ENCODE measurements at places on chromosomes 16 and 17.
A peak's percentile ranks its signal among the peaks of the same experiment; 100 is the strongest.

GRCh38 chr16:27234171-27234570, 30.8 kb downstream of the KDM8 start:
- DNase-seq = no peak

DNA sequence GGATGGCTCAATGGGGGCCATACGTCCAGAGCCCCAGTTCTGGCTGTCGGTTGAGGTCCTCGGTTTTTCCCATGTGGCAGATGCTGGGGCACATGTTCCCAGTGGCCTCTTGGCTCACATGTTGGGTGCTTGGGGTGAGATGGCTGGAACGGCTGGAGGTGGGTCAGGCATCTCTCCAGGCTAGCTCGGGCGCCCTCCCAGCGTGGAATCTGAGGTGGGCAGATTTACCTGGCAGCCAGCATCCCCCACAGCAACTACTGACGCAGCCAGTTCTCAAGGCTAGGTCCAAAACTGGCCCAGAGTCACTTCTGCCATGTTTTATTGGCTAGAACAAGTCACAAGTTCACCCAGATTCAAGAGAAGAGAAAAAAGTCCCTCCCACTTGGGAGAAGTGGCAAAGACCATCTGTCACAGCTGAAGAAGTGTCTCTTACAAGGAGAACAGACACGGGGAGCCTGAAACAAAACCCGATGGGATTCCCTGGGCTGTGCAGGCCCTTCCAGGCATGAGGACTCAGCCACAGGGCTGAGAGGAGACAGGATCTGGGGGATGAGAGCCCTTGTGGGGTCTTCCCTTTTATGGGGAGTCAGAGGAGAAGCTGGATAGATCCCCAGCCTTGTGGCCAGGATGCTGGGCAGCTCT, 15.2 kb downstream of the ACE start:
- no peak for DNase-seq

DNA sequence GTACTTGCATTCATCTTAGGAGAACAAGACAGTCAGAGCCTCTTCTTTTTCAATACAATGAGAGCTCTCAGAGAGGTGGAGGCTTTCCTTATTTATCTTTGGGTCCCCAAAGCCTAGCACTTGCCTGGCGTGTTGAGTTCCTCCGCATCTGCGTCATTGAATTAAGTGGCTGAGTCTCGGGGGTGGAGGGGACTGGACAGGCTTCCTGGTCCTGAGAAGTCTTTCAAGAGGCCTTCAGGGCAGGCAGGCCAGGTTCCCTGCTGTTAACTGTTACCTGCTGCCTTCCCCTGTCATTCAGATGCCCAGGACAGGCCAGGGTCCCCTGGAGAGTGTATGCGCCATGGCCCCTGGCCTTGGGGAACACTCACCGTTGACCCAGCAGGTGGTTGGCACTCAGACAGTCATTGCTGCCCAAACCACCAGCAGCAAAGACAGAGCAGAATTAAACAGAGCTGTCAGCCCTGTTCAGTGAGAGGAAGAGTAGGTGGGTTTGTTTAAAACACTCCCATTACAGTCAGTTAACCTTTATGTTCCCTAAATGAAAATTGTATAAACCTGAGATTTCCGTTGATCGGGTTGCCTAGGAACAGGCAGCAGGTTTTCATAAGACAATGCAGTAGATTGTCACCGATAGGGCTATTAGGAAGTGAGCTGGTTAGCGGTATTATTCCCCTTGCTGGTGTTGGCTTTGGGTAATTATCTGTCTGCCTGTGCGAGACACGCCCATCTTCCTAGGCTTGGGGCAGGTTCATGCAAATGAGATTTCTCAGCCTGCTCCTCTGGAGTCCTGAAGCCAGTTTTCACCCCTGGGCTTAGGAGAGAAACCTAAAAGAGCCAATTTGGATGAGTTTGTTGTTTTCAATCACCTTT, 132.7 kb downstream of the CCDC182 start:
- DNase-seq = no peak

- DNase-seq = no peak
Measured at GRCh38 chr16:68335175-68335574, 24.4 kb downstream of the PRMT7 start.

- DNase-seq = peak; percentile 25
Measured at GRCh38 chr17:16352303-16352666, 984 bp downstream of the CENPV start.

- DNase-seq = peak; percentile 75
Measured at GRCh38 chr16:50266337-50267091, at the start of gene ADCY7. TSS of gene ADCY7 (plus strand) at chr16:50266551. CDS start at chr16:50288180, 21,629 bp downstream.

- peak; percentile 42 for DNase-seq
Measured at GRCh38 chr17:32803544-32803943, 73.4 kb downstream of the MYO1D start.

DNA sequence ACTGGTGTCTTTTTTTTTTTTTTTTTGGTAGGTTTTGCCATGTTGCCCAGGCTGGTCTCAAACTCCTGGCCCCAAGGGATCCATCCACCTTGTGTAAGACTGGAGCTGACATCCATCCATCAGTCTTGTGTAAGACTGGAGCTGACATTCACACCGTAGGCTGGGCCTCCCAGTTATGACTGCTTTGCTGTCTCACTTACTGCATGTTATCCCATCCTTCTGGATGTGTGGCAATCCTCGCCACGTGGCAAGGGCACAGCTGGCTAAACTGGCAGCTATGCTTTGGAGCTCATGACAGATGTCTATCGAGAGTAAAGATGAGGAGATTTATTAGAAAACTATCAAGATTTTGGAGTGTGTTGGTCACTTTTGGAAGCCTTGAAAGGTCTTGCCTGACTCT, 115.1 kb downstream of the ABCA8 start:
- DNase-seq = no peak

GRCh38 chr16:65622151-65622550, 500.3 kb upstream of the CDH11 start:
- no peak for DNase-seq

DNA sequence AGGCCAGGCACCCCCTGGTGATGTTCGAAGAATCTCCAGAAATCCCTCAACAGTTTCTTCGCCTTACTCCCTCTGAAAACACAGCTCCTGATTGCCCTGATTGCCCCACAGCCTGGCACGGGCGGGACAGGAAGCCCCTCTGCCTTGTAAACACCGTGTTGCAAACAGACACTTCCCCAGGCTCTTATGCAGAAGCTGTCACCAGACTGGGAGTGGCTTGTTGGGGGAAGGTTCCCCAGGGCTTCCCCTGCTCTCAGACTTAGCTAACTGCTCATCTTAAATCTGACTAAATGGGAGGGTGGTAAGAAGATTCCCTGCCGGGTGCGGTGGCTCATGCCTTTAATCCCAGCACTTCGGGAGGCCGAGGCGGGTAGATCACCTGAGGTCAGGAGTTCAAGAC, 11.2 kb downstream of the PIK3R5 start:
- no peak for DNase-seq

- no peak for DNase-seq
Measured at GRCh38 chr17:63534816-63535455, 11.8 kb downstream of the KCNH6 start.

DNA sequence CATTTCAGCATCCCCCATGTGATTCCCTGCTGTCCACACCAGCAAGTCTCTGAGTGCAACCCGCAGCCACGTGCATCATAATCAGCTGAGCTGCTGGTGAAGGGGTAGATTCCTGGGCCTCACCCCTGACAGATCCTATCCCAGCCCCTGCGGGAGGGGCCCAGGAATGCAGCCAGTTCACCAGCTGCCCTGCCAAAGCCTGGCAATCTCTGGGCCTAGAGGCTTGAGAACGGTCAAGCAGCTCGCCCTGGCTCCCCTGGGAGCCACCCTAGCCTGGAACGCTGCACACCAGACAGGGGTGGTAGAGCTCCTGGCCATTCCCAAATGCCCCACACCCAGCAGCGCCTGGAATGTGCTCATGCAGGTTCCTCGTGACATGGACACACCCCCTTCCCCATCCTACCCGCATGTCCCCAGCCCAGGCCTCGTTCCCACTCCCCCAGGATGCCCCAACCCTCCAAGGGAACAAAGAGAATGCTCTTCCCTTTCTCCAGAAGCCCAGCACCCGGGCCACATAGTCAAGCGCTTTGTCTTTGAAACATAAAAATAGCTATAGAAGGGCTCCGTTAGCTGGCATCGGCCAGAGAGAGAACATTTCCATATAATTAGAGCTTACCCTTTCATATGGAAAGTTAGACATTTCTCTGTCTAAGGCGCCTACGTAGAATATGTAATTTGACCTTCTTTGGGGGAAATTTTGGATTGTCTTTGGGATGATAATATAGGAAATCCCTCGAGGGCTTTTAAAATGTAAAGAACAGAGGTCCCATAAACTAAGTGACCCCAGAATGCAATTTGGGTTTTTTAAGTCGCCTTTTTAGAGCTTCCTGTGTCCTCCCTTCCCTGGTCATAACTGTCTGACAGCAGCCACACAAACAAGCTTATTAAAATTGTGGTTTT, 3.4 kb downstream of the CEP295NL start:
- DNase-seq = peak; percentile 26

DNA sequence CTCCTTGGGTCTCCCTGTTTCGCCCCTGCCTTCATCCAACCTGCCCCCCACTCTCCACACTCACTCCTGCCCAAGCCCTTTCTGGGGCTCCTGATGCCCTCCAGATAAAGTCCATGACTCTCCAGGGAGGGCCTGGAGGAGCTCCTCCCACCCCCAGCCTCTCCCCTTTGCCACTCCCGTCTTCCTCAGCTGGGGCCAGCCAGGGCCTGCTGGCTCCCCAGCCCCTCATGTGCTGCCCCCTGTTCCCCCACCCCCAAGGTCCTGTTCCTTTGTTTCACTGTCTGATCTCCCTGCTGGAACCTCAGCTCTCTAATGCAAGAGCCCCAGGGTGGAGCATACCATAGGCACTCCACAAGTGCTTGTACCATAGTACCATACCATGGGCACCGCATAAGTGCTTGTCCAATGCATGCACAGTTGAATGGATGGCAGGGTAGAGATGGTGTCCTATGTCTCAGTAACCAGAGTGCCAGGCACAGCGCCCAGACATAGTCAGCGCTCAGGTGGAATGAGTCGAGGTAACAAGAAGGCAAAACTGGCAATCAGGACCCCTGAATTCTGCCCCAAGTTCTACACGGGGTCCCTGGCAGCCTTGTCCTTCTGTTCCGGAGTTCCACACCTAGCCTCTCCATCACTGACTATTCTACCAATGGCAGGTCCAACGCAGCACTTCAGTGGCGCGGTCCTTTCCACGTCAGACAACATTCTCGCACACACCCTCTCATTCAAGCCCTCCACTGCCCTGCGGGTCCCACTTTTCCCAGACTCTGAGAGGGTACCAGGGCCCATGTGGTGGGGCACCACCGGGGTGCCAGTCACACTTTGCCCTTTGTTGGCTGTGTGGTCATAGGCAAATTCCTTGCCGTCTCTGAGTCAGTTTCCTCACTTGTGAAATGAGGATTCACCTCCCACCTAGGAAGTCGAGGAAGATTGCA, 1.4 kb downstream of the PLCD3 start:
- no peak for DNase-seq

- peak; percentile 27 for DNase-seq
Measured at GRCh38 chr16:58582971-58583765, 46.5 kb downstream of the CNOT1 start.

GRCh38 chr17:42784409-42784808, 4.0 kb downstream of the WNK4 start:
- DNase-seq = no peak

DNA sequence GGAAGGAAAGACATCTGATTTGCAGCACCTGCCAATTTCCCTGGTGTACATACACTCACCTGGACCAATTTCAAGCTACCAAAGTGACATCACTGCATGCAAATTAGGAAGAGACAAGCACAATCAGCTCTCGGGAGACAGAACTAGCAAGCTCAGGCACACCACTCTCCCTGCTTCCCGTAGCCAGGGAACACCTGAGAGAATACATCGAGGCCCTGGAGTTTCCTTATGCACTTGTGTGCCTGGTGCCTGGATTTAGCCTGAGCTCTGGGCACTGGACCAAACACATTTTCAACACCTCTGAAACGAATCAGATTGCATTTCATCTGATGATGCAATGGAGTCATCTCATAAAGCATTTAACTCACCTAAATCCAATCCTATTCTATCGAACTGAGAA, 110.5 kb downstream of the HS3ST2 start:
- no peak for DNase-seq

DNA sequence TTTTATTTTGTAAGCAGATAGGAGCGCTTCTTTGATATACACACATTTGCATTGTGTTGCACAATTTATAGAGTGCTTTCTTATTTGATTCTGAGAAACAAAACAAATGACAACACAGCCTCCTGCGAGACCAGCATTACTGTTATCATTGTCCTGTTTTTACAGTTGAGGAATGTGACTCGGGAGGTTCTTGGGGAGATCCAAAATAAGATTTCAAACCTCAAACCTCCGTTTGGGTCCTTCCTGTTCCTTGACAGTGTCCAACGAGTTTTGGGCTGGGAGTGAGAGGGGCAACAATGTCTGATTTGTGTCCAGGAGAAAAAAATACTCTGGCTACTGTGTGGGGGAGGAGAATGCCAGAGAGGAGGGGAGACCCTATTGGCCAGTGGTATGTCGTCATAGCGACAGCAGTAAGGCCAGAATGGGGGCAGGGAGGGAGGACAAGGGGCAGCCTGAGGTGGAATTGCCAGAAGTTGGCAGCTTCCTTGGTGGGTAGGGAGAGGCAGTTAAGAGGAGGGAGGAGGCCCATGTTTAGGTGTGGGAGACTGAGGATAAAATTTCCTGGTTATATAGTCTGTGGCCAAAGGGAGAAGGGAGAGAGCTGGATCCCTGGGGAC, 45.5 kb downstream of the TMEM132E start:
- no peak for DNase-seq

DNA sequence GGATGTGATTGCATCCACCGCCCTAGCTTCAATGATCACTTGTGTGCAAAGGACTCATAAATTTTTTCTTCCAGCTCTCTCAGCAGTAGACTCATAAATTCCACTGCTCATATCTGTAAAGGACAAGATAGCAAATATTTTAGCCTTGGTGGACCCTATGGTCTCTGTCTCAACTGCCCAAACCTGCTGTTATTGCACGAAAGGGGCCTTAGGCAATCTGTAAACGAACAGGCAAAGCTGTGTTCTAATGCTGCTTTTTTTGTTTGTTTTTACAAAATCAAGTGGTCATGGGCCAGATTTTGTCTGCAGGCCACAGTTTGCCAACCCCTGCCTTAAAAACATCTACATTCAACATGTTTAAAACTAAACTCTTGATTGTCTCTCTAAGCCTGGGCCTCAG, 34.1 kb downstream of the FAM20A start:
- no peak for DNase-seq

- peak; percentile 91 for DNase-seq
Measured at GRCh38 chr16:86975445-86975844, 341.7 kb downstream of the C16orf95 start.

GRCh38 chr16:57502048-57502775, 15.9 kb upstream of the DOK4 start:
- no peak for DNase-seq

- no peak for DNase-seq
Measured at GRCh38 chr16:88991813-88992350, 14.9 kb upstream of the CBFA2T3 start.
